Left lung (tissue), 14 donors: ENCODE measurements at places on chromosomes 2 and 18. TPM values are rescaled to one million over a fixed set of nuclear protein-coding genes. Genes with fewer than 3 reads are reported as not detected.

LRP2 gene
- 14.5 TPM for total RNA-seq

GRCh38 chr18:72086421-72086820 is 457.7 kb downstream of the CBLN2 start:
- no peaks in the 10 kb centered on the region for H3K36me3 ChIP-seq
- no peak overlapping the region for H3K4me3 ChIP-seq
- no peaks in the 10 kb centered on the region for H3K27me3 ChIP-seq
- no peak overlapping the region for H3K27ac ChIP-seq
- no peaks in the 10 kb centered on the region for H3K4me1 ChIP-seq

DNA sequence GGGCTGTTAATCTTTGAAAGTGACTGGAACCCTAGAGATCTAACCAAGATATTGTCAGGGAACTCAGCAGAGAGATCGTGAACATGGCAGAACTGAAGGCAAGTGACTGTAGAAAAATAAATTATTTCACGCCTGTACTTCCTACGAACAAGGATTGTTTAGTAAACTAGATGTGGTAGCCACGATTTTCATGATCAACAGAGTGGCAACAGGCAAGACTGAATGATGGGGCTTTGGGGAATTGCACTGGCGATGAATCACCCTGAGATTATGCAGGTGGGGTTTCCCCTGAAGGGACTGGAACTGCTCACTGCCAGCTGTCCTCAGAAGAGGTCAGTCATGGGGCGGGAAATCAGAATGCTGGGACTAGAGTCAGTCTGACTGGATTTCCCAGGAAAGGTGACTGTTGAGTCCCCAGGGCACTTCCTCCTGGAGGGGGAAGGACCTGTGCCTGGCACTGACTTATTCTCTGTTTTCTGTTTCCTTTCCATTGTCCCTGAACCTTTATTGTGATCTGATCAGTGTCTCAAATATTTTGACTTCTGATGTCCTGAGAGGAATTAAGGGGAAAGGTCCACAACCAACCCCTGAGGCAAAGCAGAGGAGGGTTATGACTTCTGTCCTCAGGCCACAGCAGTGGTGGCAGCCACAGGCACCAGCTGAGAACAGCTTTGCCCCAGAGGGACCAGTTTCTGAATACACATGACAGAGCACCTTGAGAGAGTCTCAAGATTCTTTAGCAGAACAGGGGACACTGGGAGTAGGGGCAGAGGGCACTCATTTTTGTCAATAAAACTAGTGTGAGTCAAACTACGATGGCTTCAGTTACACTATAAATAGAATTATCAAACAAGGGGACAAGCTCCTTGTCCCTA is 70.0 kb downstream of the NAB1 start:
- peaks cover 9% of the 10 kb centered on the region for H3K4me1 ChIP-seq
- no peaks in the 10 kb centered on the region for H3K27me3 ChIP-seq
- H3K36me3 ChIP-seq, result no peaks in the 10 kb centered on the region
- H3K4me3 ChIP-seq, result no peak overlapping the region
- peak overlapping the region; percentile 20 for H3K27ac ChIP-seq
- peak; percentile 60 for DNase-seq

DNA sequence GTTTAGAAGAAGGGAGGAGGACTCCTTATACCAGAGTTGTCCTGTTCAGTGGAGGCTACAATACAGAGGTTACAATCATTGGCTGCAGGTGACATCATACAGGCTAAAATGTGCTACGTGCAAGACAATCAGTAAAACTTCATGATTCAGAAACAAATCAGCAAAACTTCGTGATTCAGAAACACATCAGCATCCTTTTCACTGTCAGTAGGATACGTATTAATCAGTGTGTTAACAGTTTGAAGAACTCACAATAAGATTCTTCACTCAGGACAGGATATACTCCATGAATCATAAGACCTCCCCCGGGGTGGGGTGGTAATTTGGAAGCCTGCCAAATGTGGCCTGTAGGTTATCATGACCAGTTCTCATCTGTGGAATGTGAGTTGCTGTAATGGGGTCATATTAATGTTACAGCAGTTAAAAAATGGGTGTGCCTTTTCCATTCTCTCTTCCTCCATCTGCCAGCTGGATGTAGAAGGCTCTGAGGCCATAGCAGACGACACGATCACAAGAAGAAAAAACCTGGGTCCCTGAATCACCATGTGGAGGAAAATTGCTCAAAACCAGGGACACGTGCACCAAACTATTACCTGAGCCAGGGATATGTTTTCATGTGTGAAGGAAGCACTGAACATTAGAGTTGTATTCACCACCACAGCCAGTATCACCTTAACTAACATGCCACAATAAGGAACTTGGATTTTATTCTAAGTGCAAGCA is 134.8 kb upstream of the CREB1 start:
- no peaks in the 10 kb centered on the region for H3K27me3 ChIP-seq
- no peak for DNase-seq
- no peaks in the 10 kb centered on the region for H3K4me1 ChIP-seq
- H3K27ac ChIP-seq, result no peak overlapping the region
- H3K4me3 ChIP-seq, result no peak overlapping the region

DNA sequence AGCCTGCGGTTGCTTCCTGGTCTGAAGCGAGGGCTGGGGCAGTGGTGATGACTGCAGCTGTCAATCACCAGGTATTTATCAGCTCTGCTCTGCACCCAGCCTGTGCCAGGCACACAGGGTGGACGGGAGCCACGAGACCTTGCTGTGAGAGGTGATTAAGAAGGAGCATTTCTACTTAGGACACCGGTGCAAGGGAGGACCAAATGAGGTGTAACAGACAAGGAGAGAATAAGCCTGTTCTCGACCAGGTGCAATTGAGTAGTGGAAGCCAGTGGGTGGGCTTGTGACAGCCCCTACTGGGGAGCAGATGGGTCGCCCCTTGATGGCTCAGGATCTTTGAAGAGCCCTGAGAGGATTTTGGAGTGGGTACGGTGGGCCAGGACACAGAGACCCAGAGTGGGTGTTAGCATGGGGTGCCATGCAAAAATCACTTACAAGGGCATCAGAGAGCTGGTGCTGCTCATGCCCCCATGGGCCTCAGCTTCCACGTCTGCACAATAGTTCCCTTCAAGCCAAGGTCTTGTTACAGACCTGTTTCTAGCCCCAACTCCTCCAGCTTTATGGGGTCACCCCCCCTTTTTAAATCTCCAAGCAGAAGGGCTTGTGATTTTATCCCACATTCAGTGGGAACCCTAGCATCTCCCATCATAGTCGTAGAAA is 24.6 kb downstream of the GPR55 start:
- no peak overlapping the region for H3K4me3 ChIP-seq
- H3K27ac ChIP-seq, result no peak overlapping the region
- no peaks in the 10 kb centered on the region for H3K36me3 ChIP-seq
- no peaks in the 10 kb centered on the region for H3K27me3 ChIP-seq

DNA sequence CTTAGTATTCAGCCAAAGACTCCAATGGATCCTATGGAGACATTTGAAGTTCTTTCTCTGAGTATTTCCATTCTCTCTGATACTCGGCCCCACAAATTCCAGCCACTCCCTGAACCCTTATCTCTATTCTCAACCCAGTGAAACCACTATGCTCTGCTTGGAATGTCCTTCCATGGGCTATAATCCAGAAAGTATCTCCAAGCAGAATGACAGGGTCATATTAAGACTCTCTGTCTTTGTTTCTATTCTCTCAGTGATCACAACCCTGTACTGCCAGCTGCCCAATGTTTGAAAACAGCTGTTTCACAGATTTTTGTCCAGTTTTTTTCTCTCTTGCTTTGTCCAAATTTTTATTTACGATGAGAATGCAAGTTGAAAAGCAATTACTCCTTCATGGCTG is 21.9 kb downstream of the CHMP3 start:
- H3K27ac ChIP-seq, result peak overlapping the region; percentile 14
- peaks cover 13% of the 10 kb centered on the region for H3K4me1 ChIP-seq
- H3K4me3 ChIP-seq, result no peak overlapping the region
- H3K36me3 ChIP-seq, result no peaks in the 10 kb centered on the region
- H3K27me3 ChIP-seq, result no peaks in the 10 kb centered on the region
- no peak for DNase-seq

TRABD2A gene
- total RNA-seq, result 3.0 TPM

DNA sequence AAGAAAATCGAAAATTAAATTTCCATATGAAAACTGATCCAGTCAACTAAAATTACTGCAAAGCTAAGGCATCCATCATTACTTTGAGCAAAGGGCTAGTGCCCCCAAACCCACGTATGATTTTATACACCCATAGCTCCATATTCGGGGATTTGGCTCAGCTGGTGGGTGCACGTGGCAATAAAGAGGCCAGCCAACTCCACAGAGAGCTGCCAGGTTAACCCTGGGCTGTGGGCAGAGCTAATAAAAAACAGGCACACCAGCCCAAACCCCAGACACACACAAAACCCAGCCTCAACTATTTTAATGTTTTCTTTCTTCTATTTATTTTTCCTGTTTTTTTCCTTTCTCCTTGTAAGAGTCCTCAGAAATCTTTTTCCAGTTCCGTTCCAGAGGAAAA is 151.3 kb upstream of the SOX11 start:
- no peaks in the 10 kb centered on the region for H3K27me3 ChIP-seq
- no peak for DNase-seq
- H3K4me3 ChIP-seq, result no peak overlapping the region

CNTNAP5 gene
- total RNA-seq, result not detected

GRCh38 chr18:79903071-79903635 is 48.3 kb downstream of the SLC66A2 start:
- DNase-seq, result peak; percentile 73
- no peaks in the 10 kb centered on the region for H3K4me1 ChIP-seq
- peaks cover 34% of the 10 kb centered on the region for H3K36me3 ChIP-seq
- H3K4me3 ChIP-seq, result no peak overlapping the region
- no peak overlapping the region for H3K27ac ChIP-seq

DNA sequence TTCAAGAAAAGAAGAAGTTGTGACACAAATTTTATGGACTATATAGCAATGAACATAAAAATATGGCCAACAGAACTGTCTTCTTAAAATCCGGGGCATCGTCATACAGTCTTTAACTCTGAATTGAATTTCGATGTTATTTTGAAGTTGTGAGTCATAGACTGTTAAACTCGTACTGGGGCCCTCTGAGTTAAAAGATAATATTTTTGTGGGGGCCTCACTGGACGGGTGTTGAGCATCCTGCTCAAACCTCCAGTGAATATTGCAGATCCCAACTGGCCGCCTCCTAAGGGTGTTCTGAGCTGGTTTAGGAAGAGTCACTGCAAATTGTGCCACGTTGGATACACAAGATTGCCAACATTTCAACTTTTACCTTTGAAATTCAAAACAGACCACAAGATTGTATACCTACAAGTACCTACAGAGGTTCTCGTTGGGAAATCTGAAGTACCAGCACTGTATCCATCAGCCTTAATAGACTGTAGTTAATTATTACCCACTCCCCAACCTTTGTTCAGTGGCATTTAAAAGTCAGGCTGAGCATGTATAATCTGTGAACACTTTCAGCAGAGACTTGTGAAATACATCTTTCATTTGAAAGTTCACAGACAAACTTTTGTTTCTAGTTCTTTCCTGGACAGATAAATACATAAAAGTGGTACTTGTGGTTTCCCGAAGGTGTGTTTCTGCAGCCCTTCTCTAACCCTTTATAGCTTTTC is 27.8 kb downstream of the KLHL23 start:
- no peak overlapping the region for H3K27ac ChIP-seq
- DNase-seq, result no peak
- no peaks in the 10 kb centered on the region for H3K4me1 ChIP-seq
- no peaks in the 10 kb centered on the region for H3K36me3 ChIP-seq
- H3K27me3 ChIP-seq, result no peaks in the 10 kb centered on the region

CYP26B1 gene
- 3.1 TPM for total RNA-seq

- H3K4me3 ChIP-seq, result peak overlapping the region; percentile 86
- H3K27ac ChIP-seq, result no peak overlapping the region
- H3K4me1 ChIP-seq, result peaks cover 4% of the 10 kb centered on the region
- H3K36me3 ChIP-seq, result no peaks in the 10 kb centered on the region
- no peaks in the 10 kb centered on the region for H3K27me3 ChIP-seq
These were observed 1.2 kb downstream of the MRPL19 start for GRCh38 chr2:75647771-75648170.

ALPG gene
- total RNA-seq, result not detected

GRCh38 chr2:207107551-207107950 is 58.2 kb downstream of the KLF7 start:
- H3K4me3 ChIP-seq, result no peak overlapping the region
- peaks cover 28% of the 10 kb centered on the region for H3K36me3 ChIP-seq
- no peak for DNase-seq

CPLX4 gene
- total RNA-seq, result not detected

DNA sequence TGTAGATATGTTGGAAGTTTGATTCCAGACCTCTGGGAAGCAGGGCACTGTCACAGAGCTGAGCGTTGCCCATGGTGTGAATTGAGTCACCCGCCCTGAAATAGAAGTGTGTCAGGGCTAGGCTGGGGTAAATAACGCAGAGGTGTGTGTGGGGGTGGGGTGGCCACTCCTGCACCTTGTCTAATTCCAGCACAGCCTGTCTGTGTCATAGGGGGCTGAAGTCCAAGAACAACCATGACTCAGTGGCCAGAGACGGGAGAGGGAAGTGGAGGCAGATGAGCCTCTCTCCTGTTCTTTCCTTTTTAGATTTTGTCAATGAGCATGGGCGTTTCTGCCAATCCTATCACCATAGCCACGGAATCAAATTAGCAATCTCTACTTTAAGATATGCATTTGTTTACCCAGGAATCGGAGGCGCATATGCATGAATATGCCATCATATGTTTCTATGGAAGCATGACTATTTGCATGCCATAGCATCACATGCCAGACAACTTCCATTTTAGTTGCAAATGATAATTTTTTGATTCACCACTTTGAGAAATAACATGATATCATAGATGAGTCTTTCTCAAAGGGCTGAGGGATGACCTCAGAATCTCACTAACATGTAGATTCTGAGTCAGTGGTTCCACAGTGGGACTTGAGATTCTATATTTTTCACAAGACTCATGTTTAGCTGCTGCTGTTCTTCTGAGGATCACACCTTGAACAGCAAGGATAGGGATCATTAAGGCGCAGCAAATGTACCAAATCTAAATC is 852.9 kb downstream of the DCDC2C start:
- H3K36me3 ChIP-seq, result no peaks in the 10 kb centered on the region
- no peaks in the 10 kb centered on the region for H3K4me1 ChIP-seq
- no peaks in the 10 kb centered on the region for H3K27me3 ChIP-seq
- H3K27ac ChIP-seq, result no peak overlapping the region
- H3K4me3 ChIP-seq, result no peak overlapping the region
- DNase-seq, result no peak
